MCF 10A (cell line): ENCODE measurements at places on chromosomes 12 and 14. TPM values are rescaled to one million over a fixed set of nuclear protein-coding genes. Genes with fewer than 3 reads are reported as not detected.

- no peak for DNase-seq
Measured at GRCh38 chr12:98355933-98356332, 159.5 kb upstream of the TMPO start.

DNA sequence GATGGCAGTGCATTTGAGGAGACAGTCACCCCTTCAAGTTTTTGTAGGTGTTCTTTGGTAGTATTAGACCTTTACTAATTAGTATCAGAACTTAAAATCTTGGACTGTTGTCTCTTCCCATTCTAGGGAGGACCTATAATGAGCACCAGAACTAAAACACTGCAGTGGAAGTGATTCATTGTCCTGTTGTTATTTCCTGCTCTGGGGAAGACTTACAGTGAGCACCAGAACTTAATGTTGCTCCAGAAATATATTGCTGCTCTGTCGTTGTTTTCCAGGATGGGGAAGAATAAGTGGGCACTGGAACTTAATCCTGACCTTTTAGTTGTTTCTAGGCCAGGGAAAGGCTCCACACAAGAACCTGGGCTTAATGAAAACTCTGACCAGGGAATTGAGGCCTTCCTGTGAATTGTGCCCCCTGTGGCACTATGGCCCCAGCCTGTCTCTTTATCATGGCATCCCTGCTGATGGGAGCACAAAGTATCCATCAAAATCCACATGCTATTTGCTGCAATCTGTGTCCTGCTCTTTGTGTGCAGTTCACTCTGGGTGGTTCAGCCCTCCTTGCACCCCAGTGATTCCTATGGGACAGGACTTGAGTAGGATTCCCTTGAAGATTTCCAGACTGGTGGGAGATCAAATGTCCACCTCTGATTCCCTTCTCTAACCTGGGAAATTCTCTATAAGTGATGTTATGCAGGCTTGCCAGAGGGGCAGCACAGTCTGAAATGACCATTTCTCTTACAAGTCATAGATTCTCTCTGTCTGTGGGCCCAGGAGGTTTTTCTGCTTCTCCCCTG lies 175.8 kb downstream of the PAWR start:
- no peak for DNase-seq

DNA sequence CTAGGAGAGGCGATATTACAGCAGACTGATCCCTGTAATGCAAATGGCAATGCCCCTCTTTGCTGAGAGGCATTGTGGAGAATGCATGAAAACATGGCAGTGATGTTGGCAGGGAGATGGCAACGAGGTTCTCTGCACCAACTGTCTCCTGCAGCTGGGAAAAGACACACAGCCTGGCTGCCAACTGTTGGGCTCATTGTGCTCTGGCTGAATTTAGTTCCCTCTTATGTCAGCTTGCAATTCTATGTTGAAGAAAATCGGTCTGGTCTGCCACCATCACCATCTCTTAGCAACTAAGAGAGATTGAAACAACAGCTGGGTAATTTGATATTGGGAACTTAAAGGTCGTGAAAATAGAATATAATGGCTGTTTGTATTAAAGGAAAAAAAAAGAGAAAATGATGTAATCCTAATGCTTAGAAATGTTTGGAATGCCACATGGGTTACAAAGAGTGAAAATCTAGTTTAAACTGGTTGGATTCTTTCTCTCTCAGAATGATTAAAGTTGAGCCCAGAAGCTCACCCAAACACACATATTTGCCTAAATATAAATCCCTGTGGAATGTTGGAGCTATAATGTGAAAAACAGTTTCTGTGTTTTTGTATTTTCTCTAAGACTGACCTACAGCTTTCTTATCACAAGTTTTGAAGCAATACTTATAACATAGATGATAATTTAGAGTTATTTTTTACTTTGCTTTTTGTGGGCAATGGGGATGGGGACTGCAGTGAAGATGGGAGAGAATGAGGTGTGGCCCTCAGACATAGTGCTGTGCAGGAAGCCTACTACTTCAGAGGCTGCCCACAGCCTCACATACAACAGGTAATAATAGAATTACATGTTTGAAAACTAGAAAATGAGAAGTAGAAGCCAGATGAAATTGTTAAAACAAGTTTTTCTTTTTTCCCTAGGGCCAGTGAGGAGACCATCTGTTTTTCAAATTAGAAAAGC lies 143.7 kb downstream of the AKAP6 start:
- peak; percentile 11 for DNase-seq

GRCh38 chr12:15171012-15171655 lies 50.1 kb downstream of the RERG start:
- no peak for DNase-seq

The ITGA7 gene
- total RNA-seq = 2.1 and 3.0 TPM in 2 replicates

The PLBD1 gene
- not detected in 2 replicates for total RNA-seq

The ZCCHC8 gene
- 33.4 and 41.8 TPM in 2 replicates for total RNA-seq

The KRT81 gene
- 2,023 and 2,244 TPM in 2 replicates for total RNA-seq

The LTBR gene
- 158 and 169 TPM in 2 replicates for total RNA-seq
